Left lung (tissue), 14 donors: ENCODE measurements at places on chromosomes 1 and 21. TPM values are rescaled to one million over a fixed set of nuclear protein-coding genes. Genes with fewer than 3 reads are reported as not detected.

- H3K27ac ChIP-seq, result no peak overlapping the region
- H3K4me1 ChIP-seq, result no peaks in the 10 kb centered on the region
- no peaks in the 10 kb centered on the region for H3K27me3 ChIP-seq
Measured at GRCh38 chr21:30434033-30434631, 4.1 kb downstream of the KRTAP13-4 start.

FAM177B gene
- not detected for total RNA-seq

- no peak overlapping the region for H3K27ac ChIP-seq
- no peak overlapping the region for H3K4me3 ChIP-seq
- DNase-seq, result no peak
- H3K27me3 ChIP-seq, result no peaks in the 10 kb centered on the region
Measured at GRCh38 chr1:160748181-160748877, 9.3 kb downstream of the SLAMF7 start.

- peak overlapping the region; percentile 83 for H3K27ac ChIP-seq
- H3K4me1 ChIP-seq, result peaks cover 12% of the 10 kb centered on the region
- no peak for DNase-seq
- no peak overlapping the region for H3K4me3 ChIP-seq
- no peaks in the 10 kb centered on the region for H3K36me3 ChIP-seq
Measured at GRCh38 chr1:8096105-8097011, 70.2 kb upstream of the ERRFI1 start.

CR1L gene
- total RNA-seq, result 0.70 TPM

GRCh38 chr1:148318123-148318903, 164.8 kb downstream of the PPIAL4G start:
- DNase-seq, result peak; percentile 16
- H3K27ac ChIP-seq, result no peak overlapping the region
- H3K4me1 ChIP-seq, result no peaks in the 10 kb centered on the region
- peak overlapping the region; percentile 35 for H3K4me3 ChIP-seq
- peaks cover 51% of the 10 kb centered on the region for H3K27me3 ChIP-seq
